Ureter (tissue), 1 donor: ENCODE measurements at places on chromosomes 1 and 21. TPM values are rescaled to one million over a fixed set of nuclear protein-coding genes. Genes with fewer than 3 reads are reported as not detected.

DNA sequence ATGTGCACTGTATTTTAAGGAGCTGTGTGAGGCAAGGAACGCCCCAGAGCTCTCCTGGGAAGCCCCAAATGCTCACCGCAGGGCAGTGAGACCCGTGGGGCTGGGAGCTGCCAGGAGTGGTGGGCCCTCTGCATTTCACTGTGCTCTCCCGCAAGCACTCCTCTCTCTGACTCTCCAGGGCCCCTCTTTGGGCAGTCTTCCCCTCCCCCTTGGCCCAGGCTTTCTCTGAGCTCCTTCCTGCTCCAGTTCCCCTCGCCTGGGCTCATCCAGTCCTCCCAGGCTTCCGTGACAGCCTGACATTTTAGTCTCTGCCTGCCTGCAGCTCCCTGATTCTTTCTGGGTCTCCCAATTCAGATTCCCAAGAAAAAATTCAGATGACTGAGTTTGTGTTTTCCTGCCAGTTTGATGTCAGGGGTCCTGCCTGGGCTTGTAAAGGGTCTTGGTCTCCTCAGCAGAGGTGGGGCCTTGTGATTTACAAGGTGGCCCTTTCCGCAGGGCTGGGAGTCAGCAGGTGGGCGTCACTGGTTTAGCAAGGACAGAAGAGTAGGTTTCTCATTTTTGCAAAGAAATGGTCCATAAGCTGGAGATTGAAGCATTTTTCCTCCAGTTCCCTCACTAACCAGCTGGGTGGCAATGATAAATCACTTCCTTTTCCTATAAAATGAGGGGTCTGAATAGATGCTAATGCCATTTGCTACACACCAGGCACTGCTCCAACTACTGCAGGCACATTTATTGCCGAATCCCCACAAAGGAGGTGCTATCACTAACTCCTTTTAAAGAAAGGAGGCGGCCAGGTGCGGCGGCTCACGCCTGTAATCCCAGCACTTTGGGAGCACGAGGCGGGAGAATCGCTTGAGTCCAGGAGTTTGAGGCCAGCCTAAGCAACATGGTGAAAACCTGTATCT, 1.9 kb upstream of the CA6 start:
- DNase-seq: no peak

- no peak for DNase-seq
These were observed 8.9 kb downstream of the RAB3B start for GRCh38 chr1:51981555-51981954.

DNA sequence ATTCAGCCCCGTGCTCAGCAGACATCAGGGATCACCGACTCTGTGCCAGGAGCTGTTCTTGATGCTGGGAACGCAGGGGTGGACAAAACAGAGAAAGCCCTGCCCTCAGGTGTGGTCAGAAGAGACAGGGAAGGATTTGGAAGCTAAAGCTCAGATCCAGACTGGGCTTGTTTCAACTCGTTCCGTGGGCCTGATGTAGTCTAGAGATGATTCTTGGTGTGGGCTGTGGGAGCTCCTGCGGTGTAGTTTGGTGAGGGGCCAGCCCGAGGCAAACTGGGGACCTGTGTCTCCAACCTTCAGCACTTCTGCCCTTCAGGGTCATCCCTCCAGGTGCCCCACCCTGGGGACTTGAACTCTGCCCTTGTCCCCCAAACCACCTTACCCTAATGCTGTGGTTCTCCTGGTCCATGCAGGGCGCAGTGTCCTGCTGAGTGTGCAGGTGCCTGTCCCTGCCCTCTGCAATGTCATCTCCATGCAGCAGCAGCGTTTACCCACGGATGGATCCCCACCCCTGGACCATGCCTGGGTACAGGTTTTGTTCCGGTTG, 17.3 kb upstream of the ABCG1 start:
- DNase-seq: peak; percentile 39

DNA sequence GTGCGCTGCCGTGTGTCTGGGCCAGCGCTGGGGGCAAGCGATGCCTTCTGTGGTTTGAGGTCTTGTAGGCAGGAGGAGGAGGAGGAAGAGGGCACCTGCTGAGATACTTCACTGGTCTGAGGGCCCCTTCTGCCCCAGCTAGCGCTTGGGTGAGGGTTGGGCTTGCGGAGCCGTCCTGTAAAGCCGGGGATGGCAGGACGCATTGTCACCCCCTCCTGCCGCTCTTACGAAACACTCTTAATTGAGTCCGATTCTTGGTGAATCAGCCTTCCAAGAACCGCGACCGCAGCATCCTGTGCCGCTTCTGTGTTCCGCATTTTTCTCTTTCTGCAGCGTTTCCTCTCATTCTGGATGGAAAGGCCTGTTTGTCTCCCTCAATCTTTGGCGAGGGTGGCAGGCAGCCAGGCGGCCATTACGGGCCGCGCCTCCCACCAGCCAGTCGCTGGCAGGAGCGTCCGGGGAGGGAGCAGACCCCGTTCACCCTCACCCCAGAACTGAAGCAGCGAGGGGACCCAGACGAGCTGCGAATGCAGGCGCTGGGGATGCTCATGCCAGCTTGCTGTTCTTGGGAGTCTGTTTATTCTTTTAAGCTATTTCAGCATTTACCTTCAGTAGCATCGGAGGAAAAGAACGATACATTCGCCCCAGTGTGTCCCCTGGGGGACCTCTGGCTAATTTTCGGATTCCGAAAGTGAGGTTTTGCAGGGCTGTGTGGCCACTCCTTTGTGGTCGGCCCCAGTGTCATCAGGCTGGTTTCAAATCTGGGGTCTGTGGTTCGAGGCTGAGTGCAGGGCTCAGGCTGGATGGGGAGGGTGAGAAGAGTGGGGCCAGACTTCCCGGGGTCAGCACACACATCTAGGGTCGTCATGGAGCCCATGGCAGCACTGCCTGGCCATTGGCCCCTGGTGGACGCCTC, 62.7 kb downstream of the SKI start:
- DNase-seq: no peak

GRCh38 chr21:16117851-16118590, 388.2 kb downstream of the USP25 start:
- no peak for DNase-seq

DNA sequence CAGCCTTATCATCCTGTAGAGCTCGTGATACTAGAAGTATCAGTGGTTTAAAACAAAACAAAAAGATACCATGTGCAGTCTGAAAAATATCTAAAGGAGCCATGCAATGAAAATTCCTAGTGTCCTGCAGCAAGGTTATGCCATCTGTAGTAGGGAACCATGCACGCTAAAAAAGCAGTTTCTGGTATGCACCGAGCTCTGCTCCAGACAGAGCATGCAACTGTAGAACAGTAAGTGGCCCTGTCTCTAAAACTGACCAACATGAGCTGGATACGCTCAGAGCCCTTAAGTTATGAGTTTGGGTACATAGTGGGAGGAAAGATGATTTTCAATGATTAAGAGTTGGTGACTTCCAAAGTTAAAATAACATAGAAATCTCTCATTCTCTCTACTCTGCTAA, 159.3 kb upstream of the ADAMTS5 start:
- DNase-seq: no peak

- peak; percentile 85 for DNase-seq
These were observed 12.6 kb downstream of the ZC3H12A start for GRCh38 chr1:37486680-37487618.

- no peak for DNase-seq
These were observed 3.1 kb downstream of the BTG2 start for GRCh38 chr1:203308328-203308922.

GRCh38 chr21:39575775-39576174, 37.0 kb upstream of the B3GALT5 start:
- DNase-seq: no peak

DNA sequence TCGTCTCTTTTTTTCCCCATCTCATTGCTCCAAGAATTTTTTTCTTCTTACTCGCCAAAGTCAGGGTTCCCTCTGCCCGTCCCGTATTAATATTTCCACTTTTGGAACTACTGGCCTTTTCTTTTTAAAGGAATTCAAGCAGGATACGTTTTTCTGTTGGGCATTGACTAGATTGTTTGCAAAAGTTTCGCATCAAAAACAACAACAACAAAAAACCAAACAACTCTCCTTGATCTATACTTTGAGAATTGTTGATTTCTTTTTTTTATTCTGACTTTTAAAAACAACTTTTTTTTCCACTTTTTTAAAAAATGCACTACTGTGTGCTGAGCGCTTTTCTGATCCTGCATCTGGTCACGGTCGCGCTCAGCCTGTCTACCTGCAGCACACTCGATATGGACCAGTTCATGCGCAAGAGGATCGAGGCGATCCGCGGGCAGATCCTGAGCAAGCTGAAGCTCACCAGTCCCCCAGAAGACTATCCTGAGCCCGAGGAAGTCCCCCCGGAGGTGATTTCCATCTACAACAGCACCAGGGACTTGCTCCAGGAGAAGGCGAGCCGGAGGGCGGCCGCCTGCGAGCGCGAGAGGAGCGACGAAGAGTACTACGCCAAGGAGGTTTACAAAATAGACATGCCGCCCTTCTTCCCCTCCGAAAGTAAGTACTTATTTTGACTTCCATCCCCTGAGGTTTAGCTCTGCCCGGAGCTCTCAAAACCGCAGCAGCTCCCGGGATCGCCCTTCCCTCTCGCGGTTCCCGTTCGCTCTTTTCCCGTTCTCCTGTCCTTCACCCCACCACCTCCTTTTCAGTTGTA, 1.5 kb downstream of the TGFB2 start:
- no peak for DNase-seq

- no peak for DNase-seq
These were observed 14.7 kb upstream of the CD53 start for GRCh38 chr1:110857964-110858948.

GRCh38 chr21:41741253-41742072, 25.4 kb downstream of the RIPK4 start:
- DNase-seq: no peak

DNA sequence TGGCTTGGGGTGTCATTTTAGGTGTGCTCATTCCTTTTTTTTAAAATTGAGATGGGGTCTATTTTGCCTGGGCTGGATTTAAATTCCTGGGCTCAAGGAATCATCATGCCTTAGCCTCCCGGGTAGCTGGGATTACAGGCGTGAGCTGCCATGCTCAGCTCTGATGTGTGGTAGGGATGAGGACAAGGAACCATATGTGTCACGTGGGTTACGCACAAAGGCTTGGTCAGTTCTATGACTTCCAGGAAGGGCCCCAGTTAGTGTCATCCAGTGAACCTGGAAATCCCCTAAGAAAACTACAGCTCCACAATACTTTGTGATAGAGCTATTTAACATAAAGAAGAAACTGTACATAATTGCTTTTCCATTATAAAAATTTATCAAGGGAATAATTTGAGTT, 6.7 kb upstream of the METTL25B start:
- no peak for DNase-seq

GRCh38 chr1:29322861-29323585, 86.7 kb downstream of the PTPRU start:
- DNase-seq: no peak

- no peak for DNase-seq
These were observed 12.3 kb downstream of the SLC44A3 start for GRCh38 chr1:94832446-94832845.

DNA sequence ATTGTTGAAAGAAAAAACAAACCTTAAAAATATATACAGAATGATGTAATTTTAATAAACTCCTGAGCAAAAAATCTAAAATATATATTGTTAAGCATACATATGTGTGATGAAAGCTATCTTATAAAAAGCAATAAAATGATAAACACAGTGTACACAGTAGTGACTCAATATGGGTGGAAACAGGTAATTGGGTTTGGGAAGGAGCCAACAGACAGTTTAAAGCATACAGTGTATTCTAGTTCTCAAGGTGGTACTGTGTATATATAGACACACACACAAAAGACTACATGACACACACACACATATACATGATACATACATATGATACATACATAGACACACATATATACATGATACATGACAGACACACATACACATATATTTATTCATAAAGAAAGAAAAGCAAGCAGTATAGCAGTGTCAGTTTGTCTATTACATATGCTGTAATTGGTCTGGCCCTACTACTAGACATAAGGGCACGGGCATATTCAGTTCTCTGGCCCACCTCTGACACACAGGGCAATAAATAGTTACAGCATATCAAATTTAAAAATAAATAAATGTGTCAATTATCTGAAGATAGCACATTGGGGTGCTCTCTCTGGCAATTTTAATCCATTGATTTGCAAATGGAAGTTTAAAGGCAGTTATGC, 330.2 kb downstream of the S1PR1 start:
- no peak for DNase-seq

DNA sequence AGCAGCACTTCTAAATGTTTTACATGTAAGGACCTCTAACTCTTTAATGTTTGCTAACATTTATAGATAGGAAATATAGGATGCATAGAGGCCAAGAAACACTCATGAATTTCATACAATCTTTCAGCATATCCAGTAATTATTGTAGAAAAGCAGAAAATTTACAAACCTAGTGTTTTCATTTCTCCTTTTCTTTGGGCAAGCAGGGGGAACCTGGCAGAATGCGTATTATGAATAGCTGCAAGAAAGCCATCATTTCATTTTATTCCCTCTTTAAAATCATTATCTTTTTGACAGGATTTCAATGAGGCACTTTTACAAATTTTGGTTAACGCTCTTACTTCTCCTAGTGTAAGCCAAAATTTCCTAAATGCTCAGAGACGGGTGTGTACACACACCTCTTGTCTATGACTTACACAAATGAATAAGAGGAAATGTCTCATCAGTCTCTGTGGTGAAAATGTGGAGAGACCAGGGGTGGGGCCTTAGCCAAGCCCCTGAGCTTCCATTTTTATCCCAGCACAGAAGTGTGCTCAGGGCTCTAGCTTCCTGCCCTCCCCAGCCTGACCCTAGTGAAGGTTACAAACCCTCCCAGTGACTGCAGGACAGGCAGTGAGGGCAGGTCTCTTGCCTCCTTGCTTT, 91.6 kb downstream of the LRRC8C start:
- DNase-seq: no peak

DNA sequence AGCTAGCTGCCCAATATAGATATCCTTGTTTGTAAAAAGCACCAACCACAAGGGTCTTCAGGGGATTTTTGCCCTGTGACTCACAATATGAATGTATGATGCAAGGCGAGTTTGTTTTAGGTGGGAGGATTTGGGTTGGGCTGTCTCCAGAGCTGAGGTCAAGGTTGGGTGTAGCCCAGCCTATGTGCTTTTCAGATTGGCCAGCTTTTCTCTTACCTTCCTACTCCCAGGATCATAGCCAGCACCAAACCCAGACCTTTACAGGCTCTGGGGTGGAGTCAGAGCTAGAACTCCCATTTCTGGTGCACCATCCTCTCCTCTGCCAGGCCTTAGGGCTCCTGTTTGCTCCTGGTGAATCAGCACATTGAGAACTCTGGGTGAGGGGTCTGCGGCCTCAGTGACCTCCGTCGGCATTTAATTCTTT, 55.6 kb upstream of the GCLM start:
- no peak for DNase-seq

- DNase-seq: no peak
These were observed 575 bp downstream of the TRIM67 start for GRCh38 chr1:231162297-231162969.

Gene IL20
- total RNA-seq: not detected

Gene ZBTB8OS
- total RNA-seq: 48.8 TPM

Gene PROK1
- 9.3 TPM for total RNA-seq

Gene GBP7
- not detected for total RNA-seq

Gene LEFTY1
- 0.60 TPM for total RNA-seq

Gene ZNF672
- 30.1 TPM for total RNA-seq

Gene LAPTM5
- total RNA-seq: 34.2 TPM
